ENCODE measurements at places on chromosomes 4 and X. TPM values are rescaled to one million over a fixed set of nuclear protein-coding genes. Genes with fewer than 3 reads are reported as not detected.
A peak's percentile ranks its signal among the peaks of the same experiment; 100 is the strongest.

Gene SMIM20
- 28.4 TPM for total RNA-seq

GRCh38 chr4:137674066-137674465 is 141.8 kb upstream of the PCDH18 start:
- H3K36me3 ChIP-seq, result no peaks in the 10 kb centered on the region
- H3K4me3 ChIP-seq, result no peak overlapping the region
- H3K4me1 ChIP-seq, result peaks cover 33% of the 10 kb centered on the region
- H3K27ac ChIP-seq, result no peak overlapping the region
- no peaks in the 10 kb centered on the region for H3K27me3 ChIP-seq
- no peak for DNase-seq

DNA sequence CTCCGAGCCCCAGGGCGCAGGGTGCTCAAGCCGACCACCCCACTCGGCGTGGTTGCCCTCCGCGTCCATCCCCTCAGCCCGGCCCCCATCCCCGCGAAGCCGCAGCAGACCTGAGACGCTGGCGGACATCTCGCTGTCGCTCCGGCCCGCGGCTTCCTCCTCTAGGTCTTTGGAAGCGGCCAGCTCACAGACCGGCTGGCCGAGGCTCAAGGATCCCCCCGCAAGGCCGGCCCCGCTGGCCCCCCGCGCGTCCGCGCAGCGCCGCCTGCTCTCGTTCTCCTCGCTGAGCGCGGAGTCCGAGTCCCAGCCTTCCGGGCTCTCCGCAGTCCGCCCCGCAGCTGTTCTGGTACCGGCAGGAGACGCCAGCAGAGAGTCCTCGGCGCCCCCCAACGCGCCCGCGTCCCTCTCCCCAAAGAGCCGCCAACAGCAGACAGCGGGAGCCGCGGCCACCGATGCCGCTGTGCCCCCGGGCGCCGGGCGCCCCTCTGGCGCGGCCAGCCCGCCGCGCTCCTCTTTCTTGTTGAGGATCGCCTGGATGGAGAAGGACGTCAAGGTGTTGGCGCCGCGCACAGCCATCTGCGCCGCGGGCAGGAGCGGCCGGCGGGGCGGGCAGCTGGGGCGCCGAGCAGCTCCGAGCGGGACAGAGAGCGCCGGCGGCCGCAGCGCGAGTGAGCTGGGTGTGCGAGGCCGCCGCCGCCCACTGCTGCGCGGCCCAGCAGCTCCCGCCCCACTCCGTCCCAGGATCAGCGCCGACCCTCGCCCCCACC is at the start of gene NKX3-2:
TSS of gene NKX3-2 (minus strand) at position 670 of the 767 bp plus-strand sequence. CDS start at position 576, 94 bp downstream.
- H3K27me3 ChIP-seq, result peaks cover 56% of the 10 kb centered on the region
- peaks cover 36% of the 10 kb centered on the region for H3K4me1 ChIP-seq
- H3K27ac ChIP-seq, result peak within 1 kb of the TSS; percentile 81
- H3K36me3 ChIP-seq, result peaks cover 4% of the 10 kb centered on the region
- DNase-seq, result no peak
- peak within 1 kb of the TSS; percentile 92 for H3K4me3 ChIP-seq

DNA sequence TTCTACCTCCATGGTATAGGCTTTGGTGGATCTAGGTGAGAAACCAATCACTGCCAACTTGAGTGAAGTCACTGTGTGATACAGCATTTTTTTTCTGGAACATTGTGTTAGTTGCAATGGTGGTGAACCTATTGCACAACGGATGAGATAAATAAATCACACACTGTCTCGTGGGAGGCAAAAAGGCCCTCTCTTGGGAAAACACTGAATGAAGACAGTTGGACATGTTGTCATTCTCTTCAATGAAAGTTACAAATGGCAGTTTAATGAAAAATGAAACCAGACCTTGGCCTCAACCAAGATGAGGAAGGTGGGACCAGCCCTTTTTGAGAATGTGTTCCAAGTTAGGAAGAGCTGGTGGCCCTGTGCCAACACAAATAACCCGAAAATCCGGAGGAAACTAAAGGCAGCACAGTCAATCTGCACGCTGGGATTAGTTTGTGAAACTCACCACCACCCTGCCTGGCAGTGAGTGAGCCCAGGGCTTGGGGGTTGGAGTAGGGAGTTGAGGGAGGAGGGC is 5.4 kb upstream of the ADGRG2 start:
- H3K4me3 ChIP-seq, result no peak overlapping the region
- H3K36me3 ChIP-seq, result no peaks in the 10 kb centered on the region
- DNase-seq, result no peak
- H3K27me3 ChIP-seq, result peaks cover 27% of the 10 kb centered on the region

DNA sequence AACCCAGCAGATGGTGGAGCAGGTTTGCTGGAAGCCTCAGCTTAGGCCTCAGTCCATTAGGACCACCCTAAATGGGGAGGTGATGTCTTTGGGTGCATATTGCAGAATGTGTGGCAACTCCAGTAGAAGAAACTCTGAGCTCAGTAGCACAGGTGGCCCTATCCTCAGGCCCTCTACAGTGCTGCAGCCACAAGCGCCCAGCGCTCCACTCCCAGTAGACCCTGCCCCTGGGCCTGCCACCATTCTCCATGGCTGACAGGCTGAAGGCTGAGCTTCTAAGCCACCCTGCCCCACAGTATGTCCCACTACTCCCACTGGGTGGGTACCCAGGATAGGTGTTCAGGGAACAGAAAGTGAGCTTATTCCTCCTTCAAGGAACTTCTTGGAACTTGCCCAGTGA is 162.8 kb upstream of the MAMLD1 start:
- no peak overlapping the region for H3K4me3 ChIP-seq
- no peaks in the 10 kb centered on the region for H3K36me3 ChIP-seq
- peak; percentile 76 for DNase-seq
- H3K4me1 ChIP-seq, result peaks cover 40% of the 10 kb centered on the region
- H3K27me3 ChIP-seq, result no peaks in the 10 kb centered on the region

DNA sequence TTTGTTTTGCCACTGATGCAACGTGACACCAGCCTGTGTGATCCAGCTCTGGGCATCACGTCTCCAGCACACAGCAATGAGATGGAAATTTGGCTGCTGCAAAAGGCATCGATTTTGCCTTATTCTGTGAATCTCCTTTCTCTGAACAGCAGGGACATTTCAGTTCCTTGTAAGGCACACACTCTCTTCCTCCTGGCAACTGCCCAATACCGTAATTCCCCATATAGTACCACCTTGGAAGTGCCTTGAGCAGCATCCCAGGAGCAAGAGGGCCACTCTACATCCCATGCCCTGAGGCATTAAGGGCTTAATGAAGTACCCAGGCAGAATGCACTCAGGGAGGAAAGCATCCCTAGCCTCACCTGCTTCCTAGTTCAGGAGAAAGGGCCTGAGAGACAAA is 10.5 kb upstream of the MAMLD1 start:
- no peak for DNase-seq
- H3K27ac ChIP-seq, result no peak overlapping the region
- no peaks in the 10 kb centered on the region for H3K36me3 ChIP-seq

DNA sequence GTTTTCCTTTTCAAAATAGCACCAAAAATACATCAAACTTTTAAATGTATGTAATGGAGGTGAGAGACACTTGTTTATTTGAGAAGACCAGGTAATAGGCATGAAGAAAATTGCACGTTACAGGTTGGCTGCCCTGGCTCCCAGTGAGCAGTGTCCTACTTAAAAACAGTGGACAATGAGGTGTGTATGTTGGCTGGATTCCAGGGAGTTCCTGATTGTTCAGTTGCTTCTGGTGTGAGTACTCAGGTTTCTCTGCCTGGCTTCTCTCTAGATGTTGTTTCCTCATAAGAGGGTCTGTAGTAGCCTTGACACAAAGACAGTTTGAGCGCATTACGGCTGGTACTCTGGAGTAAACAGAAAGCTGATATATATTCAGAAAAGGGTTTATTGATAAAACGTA is 29.4 kb downstream of the SNX25 start:
- no peak overlapping the region for H3K4me3 ChIP-seq
- H3K4me1 ChIP-seq, result peaks cover 55% of the 10 kb centered on the region
- no peaks in the 10 kb centered on the region for H3K27me3 ChIP-seq
- H3K36me3 ChIP-seq, result peaks cover 11% of the 10 kb centered on the region

DNA sequence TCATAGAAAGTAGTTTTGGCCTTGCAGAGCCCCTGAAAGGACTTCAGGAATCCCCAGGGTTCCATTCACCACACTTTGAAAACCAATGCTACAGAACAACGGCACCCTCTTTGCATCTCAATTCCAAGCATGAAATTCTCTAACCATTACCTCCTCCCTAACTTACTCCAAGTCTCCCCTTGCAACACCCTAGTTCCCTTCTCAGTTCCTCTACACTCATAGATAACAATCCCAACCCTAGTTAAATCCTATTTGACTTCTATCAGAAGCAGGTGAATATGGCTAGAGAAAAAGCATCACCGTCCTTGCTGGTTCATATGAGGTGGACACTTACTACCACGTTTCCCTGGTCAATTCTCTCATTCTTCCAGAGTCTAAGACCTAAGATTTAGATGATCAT is 2.4 kb downstream of the RCHY1 start:
- no peak for DNase-seq
- H3K27ac ChIP-seq, result no peak overlapping the region
- no peak overlapping the region for H3K4me3 ChIP-seq
- H3K4me1 ChIP-seq, result peaks cover 22% of the 10 kb centered on the region

DNA sequence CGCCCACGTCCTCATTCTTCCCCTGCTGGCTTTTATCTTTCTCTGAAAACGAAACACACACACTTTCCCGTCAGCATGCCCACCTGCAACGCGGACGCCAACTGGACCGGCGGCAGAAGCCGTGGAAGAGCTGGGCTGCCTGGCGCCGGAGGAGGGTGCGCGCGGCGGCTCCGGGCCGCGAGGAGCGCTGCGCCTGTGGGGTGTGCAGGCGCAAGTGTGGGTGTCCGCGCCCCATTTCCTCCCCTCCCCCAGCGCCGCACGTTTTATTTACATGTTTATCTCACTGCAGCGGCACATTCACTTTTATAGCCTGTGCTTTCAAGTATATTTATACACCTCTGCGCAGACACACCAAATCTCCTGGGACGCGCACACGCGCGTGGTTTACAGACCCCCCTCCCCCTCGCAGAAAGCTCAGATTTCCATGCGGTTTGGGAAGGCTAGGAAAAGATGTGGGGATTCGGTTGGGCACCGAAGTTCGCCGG is 1.5 kb downstream of the PITX2 start:
- peaks cover 3% of the 10 kb centered on the region for H3K36me3 ChIP-seq
- peak overlapping the region; percentile 71 for H3K4me3 ChIP-seq
- peaks cover 98% of the 10 kb centered on the region for H3K27me3 ChIP-seq
- H3K27ac ChIP-seq, result no peak overlapping the region
- no peak for DNase-seq

- H3K4me1 ChIP-seq, result peaks cover 45% of the 10 kb centered on the region
- peaks cover 3% of the 10 kb centered on the region for H3K36me3 ChIP-seq
- H3K27ac ChIP-seq, result peak overlapping the region; percentile 80
- H3K4me3 ChIP-seq, result no peak overlapping the region
Observed at GRCh38 chr4:123889507-123889906, 492.9 kb downstream of the SPRY1 start.

Gene TMEM128
- total RNA-seq, result 25.7 TPM

DNA sequence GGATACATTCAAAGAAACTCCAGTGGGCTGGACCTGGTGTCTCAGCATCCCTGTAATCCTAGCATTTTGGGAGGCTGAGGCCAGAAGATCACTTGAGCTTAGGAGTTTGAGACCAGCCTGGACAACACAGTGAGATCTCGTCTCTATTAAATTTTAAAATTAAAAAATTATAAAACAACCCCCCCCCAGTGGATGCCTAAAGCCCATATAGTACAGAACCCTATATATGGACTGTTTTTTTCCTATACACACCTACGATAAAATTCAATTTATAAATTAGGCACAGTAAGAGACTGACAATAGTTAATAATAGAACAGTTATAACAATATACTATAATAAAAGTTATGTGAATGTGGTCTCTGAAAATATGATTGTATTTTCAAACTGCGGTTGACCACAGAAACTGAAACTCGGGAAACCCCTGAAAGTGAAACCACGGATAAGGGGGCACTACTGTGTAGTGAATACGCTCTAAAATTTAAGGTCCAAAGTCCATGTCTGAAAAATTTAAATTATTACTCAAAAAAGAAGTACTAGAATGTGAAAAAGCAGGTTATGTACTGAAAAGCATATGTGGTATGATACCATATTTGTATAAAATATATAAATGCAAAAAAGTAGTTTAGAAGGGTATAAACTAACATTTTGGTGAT is 2.0 kb downstream of the SMIM14 start:
- peaks cover 46% of the 10 kb centered on the region for H3K4me1 ChIP-seq
- H3K27ac ChIP-seq, result peak overlapping the region; percentile 99
- H3K4me3 ChIP-seq, result peak overlapping the region; percentile 90

- H3K4me1 ChIP-seq, result no peaks in the 10 kb centered on the region
- H3K27ac ChIP-seq, result no peak overlapping the region
- H3K4me3 ChIP-seq, result no peak overlapping the region
- no peak for DNase-seq
- H3K27me3 ChIP-seq, result no peaks in the 10 kb centered on the region
Observed at GRCh38 chrX:6311540-6311939, 82.9 kb upstream of the NLGN4X start.

DNA sequence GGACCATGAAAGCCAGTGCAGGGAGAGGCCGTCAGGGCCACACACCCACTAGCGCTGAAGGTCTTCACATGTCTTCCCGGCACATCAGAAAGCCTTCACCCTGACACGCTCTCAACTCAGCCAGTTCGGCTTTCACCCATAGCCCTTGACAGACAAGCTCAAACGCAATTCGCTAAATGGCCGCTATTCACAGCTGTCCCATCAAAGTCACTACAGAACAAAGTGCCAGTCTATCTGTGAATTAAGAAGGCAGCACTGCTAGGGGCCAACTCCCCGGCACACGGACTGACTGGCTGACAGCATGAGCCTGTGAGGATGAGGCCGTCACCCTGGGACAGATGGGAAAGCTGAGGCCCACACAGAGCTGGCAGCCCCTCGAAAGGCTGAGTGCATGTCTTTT is 45.7 kb downstream of the ACOX3 start:
- peaks cover 28% of the 10 kb centered on the region for H3K36me3 ChIP-seq
- H3K27me3 ChIP-seq, result no peaks in the 10 kb centered on the region
- peaks cover 29% of the 10 kb centered on the region for H3K4me1 ChIP-seq

DNA sequence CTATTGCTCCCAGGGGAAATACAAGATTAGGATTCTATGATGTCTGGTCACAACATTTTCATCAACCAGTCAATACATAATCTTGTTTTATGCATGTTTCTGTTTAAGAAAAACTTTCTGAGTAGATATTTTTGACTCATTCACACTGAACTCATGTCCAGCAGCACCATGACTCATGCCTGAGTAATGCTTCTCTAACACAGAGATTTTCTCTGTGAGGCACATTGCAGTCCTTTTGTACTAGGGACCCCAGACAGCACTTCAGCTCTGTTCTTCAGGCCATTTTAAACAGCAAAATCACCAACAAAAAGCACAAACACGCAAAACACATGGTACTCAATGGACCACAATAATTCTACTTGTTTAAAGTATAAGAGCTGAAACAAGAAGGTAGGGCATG is 83.6 kb downstream of the MXRA5 start:
- no peak overlapping the region for H3K4me3 ChIP-seq
- no peaks in the 10 kb centered on the region for H3K36me3 ChIP-seq
- H3K27ac ChIP-seq, result peak overlapping the region; percentile 94

GRCh38 chr4:52036886-52037530 is 1.1 kb downstream of the SGCB start:
- peaks cover 9% of the 10 kb centered on the region for H3K36me3 ChIP-seq
- H3K27me3 ChIP-seq, result peaks cover 12% of the 10 kb centered on the region
- H3K4me1 ChIP-seq, result peaks cover 31% of the 10 kb centered on the region
- no peak for DNase-seq
- H3K4me3 ChIP-seq, result peak overlapping the region; percentile 92
- peak overlapping the region; percentile 86 for H3K27ac ChIP-seq
